ENCODE measurements at places on chromosomes 2 and 18.

DNA sequence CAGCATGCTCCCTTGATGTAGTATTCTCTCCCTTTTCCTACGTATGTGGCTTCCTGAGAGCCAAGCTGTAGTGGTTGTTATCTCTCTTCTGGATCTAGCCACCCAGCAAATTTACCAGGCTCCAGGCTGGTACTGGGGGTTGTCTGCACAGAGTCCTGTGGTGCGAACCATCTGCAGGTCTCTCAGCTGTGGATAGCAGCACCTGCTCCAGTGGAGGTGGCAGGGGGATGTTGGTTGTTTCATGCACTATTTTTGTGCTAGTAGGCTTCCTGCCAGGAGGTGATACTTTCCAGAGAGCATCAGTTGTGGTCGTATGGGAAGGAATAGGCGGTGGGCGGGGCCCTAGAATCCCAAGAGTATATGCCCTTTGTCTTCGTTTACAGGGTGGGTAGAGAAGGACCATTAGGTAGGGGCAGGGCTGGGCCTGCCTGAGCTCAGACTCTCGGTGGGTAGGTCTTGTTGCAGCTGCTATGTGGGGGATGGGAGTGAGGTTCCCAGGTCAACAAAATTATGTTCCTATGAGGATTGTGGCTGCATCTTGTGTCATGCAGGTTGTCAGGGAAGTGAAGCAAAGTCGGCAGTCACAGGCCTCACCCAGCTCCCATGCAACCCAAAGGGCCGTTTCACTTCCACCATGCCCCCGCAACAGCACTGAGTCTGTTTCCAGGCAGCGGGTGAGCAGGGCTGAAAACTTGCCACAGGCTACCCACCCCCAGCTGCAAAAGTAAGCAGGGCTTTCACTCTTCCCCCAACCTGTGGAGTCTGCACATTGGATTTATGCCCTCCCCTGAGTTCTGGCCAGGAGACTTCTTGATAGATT lies 1139.5 kb downstream of the BCL11A start:
- no peak for DNase-seq

DNA sequence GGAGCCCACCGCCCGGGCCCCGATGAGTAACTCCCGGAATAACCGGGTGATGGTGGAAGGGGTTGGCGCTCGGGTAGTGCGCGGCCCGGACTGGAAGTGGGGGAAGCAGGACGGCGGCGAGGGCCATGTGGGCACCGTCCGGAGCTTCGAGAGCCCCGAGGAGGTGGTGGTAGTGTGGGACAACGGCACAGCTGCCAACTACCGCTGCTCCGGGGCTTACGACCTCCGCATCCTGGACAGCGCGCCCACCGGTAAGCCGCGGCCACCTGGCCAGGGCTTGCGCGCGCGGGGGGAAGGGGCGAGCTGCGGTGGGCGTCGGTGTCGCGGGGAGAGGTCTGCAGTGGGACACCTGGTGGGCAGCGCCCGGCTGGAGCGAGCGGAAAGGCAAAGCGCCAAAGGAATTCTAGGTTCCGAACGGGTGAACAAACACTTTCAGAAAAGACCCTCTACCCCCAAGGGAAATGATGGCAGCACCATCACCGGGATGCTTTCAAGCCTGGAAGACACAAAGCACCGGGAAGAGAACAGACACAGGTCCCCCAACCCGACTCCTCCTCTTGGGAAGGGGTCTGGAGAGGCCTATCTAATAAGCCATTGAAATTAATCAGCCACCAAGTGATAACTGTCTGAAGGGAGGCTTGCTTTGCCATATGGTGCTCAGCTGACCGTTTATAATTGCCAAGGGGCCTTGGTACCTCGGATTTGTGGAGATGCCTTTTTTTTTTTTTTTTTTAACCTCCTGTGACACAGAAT lies 1.1 kb downstream of the MIB1 start:
- DNase-seq, result no peak

GRCh38 chr2:226694149-226694548 lies 105.5 kb downstream of the IRS1 start:
- no peak for DNase-seq

- DNase-seq, result no peak
Measured at GRCh38 chr2:197174539-197175094, 136.0 kb downstream of the ANKRD44 start.

GRCh38 chr2:241722896-241723454 lies 11.5 kb upstream of the D2HGDH start:
- no peak for DNase-seq

DNA sequence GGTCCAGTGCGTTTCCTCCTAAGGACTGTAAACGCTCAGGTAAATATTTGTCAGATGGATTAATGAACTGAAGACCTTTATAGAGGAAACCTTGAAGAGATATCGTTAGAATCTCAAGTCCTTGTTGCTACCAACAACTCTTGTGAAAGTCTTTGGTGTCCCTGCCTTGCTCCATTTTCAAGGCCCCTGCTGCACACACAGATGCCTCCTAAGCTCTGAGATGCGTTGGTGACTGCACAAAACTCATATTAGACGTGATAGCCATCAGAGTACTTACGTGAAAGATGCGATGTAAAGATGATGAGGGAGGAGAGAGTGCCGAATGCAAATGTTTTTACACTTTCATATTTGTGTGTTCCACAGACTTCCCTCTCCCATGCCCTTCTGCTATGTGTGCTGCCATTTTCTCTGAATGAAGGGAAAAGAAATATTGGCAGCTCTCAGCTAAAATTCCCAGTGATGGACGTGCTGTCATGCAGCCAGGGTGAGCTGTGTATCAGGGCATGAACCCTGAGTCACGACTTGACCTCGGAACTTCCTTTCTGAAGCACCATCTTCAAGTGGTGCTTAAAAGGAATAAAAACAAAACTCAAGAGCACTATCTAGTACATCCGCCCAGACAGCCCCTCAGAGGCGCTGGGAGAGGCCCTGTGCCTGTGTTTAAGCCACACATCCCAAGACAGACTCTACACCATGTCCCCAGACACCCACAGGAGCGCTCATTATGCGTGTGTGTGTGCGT lies 117.4 kb downstream of the FAM210A start:
- no peak for DNase-seq

- no peak for DNase-seq
Measured at GRCh38 chr2:28929581-28929980, 35.1 kb downstream of the WDR43 start.

- DNase-seq, result no peak
Measured at GRCh38 chr2:19677825-19678518, 223.8 kb downstream of the TTC32 start.

GRCh38 chr18:57466307-57466706 lies 31.1 kb downstream of the ONECUT2 start:
- DNase-seq, result no peak

DNA sequence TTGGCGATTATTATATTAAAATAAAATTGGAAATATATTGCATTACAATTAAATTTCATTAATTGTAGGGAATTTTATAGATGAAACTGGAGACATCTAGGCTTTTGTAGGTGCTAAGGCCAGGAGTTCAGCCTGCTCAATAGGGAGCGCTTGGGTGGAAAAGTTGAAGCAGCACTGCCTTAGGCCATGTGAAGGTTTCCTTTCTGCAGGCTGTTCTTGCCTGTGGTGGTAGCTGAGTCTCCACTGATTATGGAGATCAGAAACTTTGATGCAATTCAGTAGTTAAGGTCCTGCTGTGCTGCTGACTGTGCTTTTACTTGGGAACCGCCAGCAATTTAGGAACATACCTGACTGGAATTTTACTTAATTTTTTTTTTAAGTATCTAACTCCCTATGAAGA lies 179.9 kb upstream of the BOD1L2 start:
- no peak for DNase-seq

- DNase-seq, result no peak
Measured at GRCh38 chr2:25274868-25275574, 66.7 kb downstream of the DNMT3A start.

GRCh38 chr2:173692068-173692467 lies 273.1 kb downstream of the SP3 start:
- DNase-seq, result no peak

GRCh38 chr18:77737405-77737804 lies 487.8 kb downstream of the GALR1 start:
- no peak for DNase-seq

GRCh38 chr2:121570036-121570666 lies 39.5 kb downstream of the RNU4ATAC start:
- no peak for DNase-seq

GRCh38 chr2:112050316-112050715 lies 4.8 kb upstream of the TMEM87B start:
- DNase-seq, result no peak

DNA sequence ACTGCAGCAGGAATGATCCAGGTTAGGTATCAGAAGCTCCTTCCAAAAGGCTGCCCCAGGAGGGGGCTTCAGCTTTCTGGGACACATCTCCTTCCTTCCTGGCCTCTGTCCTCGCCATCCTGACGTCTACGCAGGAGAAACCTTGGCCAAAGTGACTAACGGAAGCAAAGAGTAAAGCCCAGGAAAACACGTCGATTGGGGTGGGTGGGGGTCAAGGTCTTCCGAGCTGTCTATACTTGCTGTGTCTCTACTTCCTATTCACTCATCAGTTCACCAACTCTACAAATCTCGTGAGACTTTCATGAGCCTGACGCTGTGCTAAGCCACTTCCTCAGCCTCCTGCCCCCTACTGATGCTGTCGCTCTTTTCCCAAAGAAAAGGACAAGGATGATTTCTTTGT lies 212.6 kb downstream of the TNS1 start:
- DNase-seq, result no peak

DNA sequence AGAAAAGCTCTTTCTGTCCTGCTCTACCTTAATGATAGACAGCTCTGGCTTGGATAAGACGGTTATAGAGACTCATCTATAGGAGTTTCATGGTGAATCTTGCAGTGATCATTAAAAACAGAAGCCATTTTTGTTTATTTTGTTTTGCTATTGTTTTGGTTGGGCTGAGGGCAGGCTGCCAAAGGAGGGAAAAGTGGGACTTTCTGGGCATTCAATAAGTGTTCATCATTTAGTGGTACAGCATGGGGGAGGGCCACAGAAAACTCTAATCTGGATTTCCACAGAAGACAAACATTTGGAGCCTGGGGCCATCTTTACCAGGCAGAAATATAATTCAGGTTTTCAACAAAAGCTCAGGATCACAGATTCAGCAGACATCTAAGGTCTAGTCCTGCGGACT lies 62.4 kb upstream of the EFEMP1 start:
- no peak for DNase-seq

DNA sequence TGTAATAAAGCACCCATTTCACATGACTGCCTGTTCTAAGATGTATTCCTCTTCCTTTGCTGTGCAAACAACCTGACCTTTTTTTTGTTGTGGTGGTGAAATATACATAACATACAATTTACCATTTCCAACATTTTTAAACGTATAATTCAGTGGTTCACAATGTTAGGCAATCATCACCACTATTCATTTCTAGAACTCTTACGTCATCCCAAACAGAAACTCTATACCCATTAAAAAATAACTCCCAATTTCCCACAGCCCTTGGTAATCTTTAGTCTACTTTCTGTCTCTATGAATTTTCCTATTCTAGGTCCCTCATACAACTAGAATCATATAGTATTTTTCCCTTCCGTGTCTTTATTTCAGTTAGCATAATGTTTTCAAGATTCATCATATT lies 36.7 kb downstream of the RND3 start:
- DNase-seq, result no peak

- DNase-seq, result no peak
Measured at GRCh38 chr2:122062506-122062905, 307.1 kb downstream of the TSN start.

GRCh38 chr18:49344825-49345224 lies 115.6 kb downstream of the DYM start:
- no peak for DNase-seq

GRCh38 chr18:33700513-33700976 lies 122.5 kb downstream of the ASXL3 start:
- DNase-seq, result no peak

- DNase-seq, result no peak
Measured at GRCh38 chr2:25255745-25256487, 85.8 kb downstream of the DNMT3A start.

DNA sequence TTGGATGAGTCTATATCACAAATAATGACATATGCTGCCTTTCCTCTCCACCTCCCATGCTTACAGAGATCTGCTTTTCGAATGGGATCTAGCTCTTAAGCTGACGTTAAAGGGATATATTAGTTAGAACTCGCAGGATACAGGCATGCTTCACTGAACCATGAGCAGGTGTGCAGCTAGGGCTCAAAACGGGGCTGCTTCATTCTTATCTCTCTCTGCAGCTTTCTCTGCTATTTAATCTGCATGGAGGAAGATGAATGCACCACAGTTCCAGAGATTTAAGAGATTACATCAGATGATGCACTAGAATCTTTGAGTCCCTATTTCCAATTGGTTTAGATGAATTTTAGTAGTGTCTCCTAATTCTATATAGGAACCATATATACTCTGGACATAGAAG lies 327.0 kb downstream of the RAD51AP2 start:
- no peak for DNase-seq

DNA sequence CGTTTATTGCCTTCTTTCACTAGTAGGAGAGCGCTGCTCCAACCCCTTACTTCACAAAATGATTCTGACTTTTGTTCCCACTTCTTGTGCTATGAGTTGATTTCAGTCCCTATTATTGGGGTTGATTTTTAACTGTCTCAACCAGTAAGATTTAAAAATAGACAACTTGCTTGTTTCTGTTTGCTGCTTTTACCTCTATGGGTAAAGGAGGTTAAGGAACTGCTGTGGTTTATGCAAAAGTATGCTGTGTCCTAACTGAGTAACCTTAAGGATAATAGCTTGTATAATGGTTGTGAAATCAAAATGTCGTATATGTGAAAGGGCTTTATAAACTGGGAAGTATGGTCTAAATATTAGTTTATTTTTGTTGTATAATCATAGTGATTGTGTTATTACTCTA lies 22.6 kb downstream of the ALMS1 start:
- DNase-seq, result no peak

DNA sequence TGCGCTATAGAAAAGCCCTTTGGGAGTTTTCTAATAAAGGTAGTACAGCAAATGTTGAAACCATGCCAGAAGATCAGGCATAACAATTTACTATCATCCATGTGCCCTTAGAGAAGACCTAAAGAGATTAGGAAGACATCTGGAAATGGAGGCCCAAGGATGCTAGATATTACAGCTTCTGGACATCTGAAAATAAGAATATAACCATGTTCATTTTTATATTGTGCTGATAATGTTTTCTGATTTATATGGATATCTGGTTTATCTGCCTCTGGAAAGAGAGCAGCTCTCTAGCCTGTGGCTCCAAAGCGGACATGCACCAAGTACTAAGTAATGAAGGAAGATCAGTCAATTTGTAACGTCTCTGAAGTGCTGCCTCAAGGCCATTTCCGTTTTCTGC lies 478.0 kb upstream of the DDX18 start:
- no peak for DNase-seq

DNA sequence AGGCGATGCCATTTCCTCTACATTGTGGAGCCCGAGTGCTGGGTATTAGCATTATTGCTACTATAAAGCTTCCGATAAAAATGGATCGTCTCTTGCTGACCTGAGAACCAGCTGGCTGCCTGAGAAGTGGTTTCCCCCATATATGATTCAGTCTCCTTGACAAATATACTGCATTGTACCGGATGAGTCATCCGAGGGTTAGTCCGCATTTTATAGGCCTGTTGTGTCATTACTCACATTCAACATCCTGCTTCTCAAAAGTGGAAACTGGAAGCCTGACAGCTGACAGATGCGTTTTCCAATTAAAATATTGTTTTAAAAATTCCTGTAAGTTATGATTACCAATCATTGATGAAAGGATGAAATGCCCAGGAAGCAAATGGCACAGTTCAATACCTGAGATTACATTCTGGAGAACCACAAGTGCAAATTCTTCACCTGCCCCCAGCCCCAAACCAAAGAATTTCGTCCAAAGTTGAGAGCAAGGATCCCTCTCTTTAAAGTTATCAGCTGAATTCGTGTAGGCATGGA lies 65.7 kb downstream of the SPRED2 start:
- peak; percentile 36 for DNase-seq

- DNase-seq, result no peak
Measured at GRCh38 chr18:23258566-23259469, 123.5 kb downstream of the CABLES1 start.
